ENCODE measurements at places on chromosomes 6 and 20. TPM values are rescaled to one million over a fixed set of nuclear protein-coding genes. Genes with fewer than 3 reads are reported as not detected.

The DEFB132 gene
- total RNA-seq = not detected

The SLC35F1 gene
- total RNA-seq = 6.7 TPM

The PKIG gene
- 195 TPM for total RNA-seq

The SOX18 gene
- 36.8 TPM for total RNA-seq

The MTO1 gene
- total RNA-seq = 28.9 TPM

All from left ventricle myocardium superior (tissue), 1 donor.